ENCODE measurements at places on chromosomes 12 and 14.

DNA sequence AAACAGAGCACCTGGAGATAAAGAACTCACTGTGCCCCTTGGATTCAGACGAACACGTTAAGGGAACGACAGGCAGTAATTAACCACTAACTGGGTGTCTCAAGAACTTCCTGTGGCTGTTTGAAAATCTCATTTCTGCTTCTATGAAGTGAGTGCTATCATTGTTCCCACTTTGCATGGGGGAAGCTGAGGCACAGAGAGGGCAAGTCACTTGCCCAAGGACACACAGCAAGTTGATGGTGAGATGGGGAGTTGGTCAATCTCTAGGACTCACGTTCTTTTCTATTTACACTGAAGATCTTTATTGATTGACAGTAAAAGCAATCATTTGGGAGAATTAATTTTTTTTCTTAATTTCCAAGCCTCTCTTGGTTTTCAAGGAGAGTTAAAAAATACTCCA is 26.8 kb upstream of the LHX5 start:
- DNase-seq: no peak

DNA sequence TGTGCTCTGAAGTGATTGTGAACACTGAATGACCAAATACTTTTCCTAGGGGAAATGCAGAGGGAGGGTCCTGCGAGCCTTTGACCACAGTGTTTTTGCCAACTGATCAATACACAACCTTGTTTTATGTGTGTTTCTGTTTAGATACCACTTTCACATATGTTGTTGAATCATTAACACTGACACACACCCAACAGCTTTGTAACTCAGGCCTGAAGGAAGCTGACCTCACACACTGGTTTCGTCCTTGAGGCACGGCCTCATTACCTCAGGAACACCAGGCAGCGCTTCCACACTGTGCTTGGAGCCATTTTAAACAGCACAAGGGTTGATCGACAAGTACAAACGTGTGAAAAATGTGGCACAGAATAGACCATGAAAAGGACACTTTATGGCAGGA is 60.0 kb downstream of the PPFIBP1 start:
- DNase-seq: no peak

DNA sequence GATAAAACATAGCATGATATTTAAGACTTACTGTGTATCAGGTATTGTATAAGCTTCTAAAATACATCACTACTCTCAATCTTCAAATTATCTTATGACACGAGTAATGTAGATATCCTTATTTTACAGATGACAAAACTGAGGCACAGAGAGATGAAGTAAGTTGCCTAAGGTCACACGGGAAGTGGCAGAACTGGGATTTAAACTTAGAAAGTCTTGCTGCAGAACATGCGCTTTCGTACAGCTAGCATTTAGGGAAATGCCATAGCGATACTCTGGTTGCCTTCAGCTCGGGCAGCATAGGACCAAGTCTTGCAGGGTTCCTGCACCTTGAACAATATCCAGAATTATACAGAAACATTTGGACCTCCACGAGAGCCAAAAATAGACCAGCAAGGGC is 162.4 kb downstream of the BRMS1L start:
- DNase-seq: no peak

- no peak for DNase-seq
These were observed at the start of gene GPR33 for GRCh38 chr14:31487886-31488285. TSS of gene GPR33 (minus strand) at chr14:31488039. CDS start at chr14:31483965, 4,074 bp downstream.

DNA sequence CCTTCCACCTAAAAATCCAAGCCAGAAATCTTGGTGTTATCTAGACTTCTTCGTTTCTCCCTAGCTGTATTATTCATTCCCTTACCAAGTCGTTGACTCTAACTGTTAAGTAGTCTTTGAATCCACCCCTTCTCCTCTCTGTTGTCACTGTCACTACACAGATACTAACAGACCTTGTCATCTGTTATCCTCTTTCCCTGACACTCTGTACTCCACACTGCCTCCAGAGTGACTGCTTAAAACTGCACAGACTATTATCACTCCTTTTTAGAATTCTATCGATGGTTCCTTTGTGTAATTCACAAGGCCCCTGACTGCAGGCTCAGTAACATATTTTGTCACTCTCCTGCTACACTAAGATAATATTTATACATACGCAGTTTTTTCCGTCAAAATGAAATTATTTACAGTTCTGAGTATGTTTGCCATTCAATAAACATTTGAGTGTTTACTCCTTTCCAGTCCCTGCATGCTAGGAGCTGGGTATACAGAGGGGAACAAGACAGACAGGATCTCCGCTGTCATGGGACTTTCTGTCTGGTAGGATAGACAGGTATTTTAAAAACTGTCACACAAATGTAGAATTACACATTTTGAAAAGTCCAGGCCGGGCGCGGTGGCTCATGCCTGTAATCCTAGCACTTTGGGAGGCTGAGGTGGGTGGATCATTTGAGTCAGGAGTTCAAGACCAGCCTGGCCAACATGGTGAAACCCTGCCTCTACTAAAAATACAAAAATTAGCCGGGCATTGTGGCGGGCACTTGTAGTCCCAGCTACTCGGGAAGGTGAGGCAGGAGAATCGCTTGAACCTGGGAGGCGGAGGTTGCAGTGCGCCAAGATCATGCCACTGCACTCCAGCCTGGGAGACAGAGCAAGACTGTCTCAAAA is 3.8 kb downstream of the MARS1 start:
- no peak for DNase-seq

DNA sequence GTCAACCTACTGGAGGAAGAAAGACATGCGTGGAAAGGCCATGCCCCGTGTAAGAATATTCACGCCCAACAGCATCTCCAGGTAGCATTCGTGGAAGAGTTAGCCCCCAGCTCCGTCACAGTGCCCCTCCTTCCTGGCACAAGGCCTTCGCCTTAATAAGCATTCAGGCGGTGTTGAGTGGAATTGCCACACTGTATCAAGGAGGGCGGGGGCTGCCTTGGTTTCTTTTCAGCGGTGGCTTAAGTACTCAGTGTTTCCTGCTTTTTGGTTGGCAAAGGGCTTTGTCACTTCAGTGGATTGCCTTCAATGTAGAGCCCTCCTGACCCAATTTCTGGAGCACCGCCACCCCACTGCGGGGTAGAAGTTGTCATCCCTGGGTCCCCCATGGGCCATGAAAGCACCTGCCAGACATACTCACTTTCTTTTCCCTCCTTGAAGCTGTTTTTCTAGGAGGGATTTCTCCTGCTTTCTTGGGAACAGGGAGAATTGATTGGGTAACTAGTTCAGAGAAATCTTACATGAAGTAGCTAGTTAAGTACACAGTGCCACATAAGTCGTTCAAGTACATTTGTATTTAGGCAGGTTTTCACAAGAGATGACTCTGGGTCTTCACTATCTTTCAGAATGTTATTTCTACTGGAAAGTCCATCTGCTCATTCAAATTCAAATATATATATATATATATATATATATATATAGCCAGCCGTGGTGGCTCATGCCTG is 65.5 kb upstream of the STON2 start:
- DNase-seq: no peak

GRCh38 chr14:93784878-93785277 is 3.4 kb downstream of the PRIMA1 start:
- DNase-seq: no peak

DNA sequence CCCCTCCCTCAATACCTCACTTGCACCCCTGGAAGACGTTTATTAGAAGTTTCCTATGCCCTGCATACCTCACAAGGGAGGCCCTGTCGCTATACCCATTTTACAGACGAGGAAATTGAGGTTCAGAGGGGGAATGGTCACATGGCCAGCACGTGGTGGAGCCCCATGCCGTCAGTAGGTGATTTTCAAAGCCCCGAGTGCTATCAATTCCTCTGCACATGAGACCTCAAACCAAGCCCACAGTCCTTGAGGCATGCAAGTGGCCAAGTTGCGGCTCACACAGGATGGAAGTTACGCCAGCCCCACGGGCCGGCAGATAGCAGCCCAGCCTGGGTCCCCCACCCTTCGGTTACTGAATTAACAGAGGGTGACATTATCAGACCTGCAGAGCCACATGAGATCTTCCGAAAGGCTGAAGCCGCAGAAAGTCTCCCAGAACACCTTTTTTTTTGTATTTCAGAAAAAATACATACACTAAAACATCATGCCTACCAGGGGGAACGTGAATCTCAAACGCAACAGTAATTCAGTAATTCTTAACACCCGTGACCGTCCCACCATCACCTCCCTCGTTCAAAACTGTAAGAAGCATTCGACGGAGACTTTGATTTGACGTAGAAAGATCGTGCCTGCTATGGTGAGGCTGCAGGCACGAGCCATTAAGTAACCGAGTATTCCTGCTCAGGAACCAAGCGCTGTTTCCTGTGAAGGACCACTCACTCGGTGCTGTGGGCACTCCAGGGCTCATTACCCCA is 129.0 kb downstream of the RFLNA start:
- no peak for DNase-seq

- DNase-seq: no peak
These were observed 7.5 kb downstream of the PTPN6 start for GRCh38 chr12:6958609-6959057.

GRCh38 chr14:93285044-93285443 is 47.8 kb downstream of the BTBD7 start:
- DNase-seq: no peak

- DNase-seq: no peak
These were observed 348.3 kb downstream of the SLC16A7 start for GRCh38 chr12:59944177-59944576.

DNA sequence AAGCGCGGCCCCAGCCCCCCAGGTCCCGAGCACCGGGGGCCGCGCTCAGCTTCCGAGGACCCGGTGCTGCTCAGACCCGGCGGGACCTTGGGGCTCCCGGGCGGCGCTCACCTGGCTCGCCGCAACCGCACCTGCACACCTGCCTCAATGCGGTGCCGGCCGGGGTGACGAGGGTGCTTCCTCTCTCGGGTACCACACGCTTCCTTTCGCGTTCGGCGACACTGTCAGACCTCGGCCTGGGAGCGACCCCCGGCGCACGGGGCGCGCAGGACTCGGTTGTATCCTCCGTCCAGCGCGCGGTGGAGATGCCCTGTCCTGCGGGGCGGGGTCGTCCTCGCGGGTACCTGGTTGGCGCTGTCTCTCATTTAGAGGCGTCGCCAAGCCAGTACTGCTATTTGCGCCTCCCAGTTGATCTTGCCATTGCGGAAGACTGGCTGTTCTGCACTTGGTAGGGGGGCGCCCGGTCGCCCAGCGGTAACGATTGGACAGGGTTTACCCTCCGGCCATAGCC is 718 bp downstream of the PACS2 start:
- DNase-seq: peak; percentile 84

- DNase-seq: no peak
These were observed 20.1 kb upstream of the PAWR start for GRCh38 chr12:79710707-79711483.

- no peak for DNase-seq
These were observed 103.2 kb downstream of the SLC38A4 start for GRCh38 chr12:46722394-46723185.

DNA sequence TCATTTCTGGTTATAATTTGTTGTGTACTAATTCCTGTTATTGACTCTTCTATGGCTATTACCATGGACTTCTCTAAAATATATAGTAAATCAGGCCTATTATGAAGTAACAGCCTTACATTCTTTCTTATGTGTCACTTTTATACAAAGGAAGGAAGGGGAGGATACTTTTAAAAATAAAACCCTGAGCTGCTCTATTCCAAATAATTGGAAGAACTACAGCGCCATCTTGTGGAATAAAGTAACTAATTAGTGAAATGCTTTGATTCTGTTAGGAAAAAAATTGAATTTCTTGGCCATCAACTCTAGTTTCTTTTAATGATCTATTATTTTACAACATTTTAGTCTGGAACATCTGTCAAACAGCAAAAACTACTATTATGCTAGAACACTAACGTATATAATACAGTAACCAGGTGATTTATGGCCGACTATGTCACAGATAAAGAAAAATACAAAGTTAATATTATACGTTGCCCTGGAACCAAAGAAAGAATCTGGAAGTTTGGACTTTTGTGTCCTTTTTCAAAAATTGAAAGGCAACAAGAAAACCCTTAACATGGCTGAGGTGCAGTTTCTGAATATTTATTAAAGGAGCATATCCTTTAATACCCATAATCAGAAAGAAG is 55.0 kb upstream of the NELL2 start:
- DNase-seq: no peak

GRCh38 chr14:24176599-24176998 is 4.7 kb downstream of the REC8 start:
- DNase-seq: no peak

DNA sequence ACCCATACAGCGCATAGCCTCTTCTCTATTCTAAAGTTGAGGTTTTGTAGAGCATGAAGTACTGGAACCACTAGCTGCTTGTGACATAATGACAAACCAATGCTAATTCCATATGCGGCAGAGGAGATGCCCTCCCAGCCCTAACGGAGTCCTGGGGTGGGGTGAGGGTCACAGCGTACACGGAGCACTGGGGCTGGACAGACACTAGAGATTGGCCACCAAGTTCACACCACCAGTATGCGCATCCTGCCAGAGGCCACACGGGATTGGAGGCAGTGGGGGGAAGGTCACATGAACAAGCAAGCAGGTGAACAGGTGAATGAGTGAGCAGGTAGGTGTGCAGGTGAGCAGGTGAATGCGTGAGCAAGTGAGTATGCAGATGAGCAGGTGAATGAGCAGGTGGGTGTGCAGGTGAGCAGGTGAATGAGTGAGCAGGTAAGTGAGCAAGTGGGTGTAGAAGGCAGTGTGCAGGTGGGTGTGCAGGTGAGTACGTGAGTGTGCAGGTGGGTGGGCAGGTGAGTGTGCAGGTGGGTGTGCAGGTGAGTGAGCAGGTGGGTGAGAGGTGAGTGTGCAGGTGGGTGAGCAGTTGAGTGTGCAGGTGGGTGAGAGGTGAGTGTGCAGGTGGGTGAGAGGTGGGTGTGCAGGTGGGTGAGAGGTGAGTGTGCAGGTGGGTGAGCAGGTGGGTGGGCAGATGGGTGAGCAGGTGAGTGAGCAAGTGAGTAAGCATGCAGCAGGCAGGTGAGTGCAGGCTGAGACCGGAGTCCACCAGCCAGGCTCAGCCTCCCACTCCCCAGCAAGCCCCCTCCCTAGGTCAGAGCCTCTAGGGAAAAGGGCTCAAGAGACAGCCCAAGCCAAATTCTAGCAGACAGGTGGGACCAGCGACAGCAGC is 52.7 kb downstream of the CCDC85C start:
- no peak for DNase-seq

DNA sequence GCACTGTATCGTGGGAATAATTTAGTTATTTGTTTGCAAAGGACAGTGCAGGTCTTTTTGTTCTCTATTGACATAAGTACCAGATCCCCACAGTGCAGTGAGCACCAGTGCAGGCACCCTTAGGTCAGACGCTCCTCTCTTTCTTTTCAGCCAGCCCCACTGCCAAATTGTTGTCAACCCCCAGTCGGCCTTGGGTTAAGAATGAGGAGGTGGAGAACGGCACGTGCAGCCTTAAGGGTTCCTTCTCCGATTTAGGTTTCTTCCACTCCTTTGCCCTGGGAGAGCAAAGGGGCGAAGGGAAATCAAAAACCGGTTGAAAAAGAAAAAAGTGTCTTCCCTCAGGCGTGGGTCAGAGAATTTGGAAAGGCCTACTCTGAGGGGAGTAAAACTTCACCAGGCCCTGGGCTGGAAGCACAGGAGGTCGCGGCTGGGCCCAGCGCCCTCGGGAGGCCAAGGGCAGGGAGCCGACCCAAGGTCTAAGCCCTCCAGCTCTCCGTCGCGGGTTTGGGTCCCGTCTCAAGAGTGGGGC is 4.3 kb downstream of the PAX9 start:
- no peak for DNase-seq
